ENCODE measurements at places on chromosomes 5 and 9.

GRCh38 chr5:66339896-66340295 is 195.8 kb downstream of the SREK1 start:
- no peak for DNase-seq

DNA sequence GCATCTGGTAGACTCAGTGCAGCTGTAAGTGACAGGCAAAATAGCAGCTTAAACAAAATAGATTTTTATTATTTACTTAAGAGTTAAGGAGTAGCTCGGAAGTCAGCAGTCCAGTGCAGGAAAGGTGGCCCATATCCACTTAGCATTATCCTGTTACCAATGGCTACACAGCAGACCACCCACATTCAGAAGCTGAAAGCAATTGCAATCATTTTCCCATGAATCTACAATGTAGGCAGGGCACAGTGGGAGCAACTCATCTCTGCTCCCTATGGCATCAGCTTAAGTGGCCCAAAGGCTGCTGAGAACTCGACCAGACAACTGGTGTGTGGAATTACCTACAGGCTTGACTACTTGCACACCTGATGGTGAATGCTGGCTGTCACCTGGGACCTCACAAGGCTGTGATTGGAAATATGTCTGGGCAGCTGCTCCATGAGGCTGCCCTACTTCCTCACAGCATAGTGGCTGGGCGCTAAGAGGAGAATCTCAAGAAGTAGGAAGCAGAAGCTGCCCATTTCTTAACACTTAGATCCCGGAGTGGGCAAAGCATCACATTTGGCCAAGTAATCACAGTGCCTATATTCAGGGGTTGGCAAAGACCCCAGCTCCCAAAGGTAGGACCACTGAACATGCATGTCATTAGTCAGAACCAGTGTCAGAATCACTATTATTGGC is 56.4 kb downstream of the SNX18 start:
- no peak for DNase-seq

GRCh38 chr9:69526699-69527098 is 145.5 kb downstream of the APBA1 start:
- no peak for DNase-seq

DNA sequence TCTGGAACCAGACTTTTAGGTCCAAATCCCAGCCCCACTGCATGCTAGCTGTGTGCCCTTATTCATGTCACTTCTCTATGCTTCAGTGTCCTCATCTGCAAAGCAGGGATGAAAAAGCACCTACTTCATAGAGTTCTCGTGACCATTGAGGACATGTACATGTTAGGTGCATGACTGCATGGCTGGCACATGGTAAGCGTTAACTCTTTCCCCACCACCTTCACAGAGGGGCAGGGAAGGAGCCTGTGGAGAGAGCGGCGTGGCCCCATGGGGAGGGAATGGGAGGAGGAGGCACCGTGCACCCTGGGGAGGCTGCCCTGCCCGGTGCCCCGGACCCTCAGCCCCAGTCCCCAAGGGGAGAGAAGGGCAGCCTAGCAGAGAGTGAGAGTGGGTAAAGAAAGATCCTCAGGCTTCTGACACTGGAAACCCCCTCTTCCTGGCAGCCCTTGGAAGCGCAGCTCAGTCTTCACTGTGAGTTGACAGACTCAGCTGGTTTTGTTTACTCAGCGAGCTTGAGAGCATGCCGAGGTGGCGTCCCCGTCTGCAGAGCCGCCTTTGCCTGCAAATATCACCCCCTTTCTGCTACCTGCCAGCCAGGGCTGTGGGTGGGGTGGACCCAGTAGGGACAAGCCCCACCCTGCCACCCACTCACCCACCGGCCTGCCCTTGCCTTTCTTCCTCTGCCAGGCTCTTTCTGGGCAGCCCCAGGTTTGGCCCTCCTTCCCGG is 10.6 kb upstream of the ANGPTL2 start:
- DNase-seq, result no peak

- DNase-seq, result no peak
Observed at GRCh38 chr5:72692231-72692637, 124.2 kb upstream of the TNPO1 start.

DNA sequence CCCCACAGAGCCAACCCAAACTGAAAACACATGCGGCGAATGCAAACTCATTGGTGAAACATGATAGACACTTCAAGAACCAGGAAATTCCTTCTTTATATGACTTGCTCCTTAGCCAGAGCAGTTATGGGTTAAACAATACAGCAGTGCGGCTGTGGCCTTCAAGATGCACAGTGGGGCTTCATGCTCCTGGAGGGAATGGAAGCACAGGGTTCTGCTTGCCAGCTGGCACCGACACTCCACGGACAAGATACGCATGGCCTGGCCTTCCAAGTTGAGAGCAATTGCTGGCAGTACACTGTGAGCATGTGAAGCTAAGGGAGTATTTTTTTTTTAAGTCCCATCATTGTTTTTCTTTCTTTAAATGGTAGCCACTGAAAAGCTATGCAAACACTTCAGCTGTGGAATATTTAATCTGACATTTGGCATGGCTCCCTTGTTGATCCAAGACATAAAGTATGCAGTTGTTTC is 451.6 kb upstream of the CD180 start:
- DNase-seq, result no peak

DNA sequence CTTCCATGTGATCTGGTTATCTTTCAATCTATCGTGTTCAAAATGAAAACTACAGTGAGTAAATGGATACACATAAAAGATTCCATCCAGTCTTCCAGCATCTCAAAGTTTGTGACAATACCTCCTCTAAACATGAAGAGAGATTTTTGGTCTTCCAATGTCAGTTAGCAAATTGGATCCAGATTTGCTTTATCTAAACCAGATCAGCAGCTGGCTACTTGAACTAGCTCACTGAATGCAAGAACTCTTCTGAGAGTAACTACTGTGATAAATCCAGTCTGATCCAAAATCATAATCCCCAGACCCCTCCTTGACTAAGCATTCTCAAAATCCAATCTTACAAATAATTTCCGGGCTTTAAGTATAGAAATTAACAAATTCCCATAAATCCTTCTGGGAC is 2177.9 kb upstream of the C9orf72 start:
- DNase-seq, result no peak

GRCh38 chr5:73312872-73313510 is 135.6 kb downstream of the FOXD1 start:
- no peak for DNase-seq

GRCh38 chr5:145619806-145620310 is 215.3 kb downstream of the PRELID2 start:
- DNase-seq, result no peak

DNA sequence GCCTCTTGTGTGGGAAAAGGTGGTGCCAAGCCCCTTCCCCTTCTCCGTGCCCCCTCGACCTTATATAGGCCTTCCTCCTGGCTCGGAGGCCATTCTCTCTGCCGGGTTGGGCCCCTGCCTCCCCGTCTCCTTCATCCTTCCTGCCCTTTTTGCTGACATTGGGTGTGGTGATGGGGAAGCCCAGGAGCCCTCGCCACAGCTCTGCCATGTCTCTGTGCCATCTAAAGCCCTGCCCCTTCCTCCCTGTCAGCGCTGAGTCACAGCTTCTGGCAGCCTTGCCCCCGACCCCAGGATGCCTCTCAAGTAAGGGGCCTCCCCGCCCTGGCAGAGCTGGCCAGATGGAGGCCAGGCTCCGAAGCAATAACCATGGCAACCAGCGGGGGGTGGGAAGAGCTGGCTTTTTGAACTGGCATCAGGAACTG is 30.4 kb downstream of the JADE2 start:
- peak; percentile 63 for DNase-seq

DNA sequence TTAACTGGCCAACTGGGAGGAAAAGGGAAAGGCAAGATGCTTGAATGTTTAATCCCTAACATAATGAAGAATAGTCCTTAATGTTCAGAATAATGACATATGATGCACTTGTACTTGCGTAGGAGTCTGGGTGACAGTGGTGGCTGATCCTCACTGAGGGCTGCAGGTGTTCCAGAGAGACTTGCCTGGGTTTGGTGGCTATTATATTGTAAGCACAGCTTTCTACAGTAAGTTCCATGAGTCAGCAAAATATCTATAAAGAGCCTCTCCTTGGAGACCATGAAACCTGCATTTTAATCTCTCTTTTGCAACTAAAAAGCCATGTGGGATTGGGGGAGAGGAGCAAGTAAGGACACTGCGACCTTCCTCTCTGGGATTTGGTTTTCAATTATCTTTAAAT is 1.9 kb upstream of the NPR2 start:
- no peak for DNase-seq

- DNase-seq, result no peak
Observed at GRCh38 chr5:117425163-117425562, 850.5 kb upstream of the SEMA6A start.

DNA sequence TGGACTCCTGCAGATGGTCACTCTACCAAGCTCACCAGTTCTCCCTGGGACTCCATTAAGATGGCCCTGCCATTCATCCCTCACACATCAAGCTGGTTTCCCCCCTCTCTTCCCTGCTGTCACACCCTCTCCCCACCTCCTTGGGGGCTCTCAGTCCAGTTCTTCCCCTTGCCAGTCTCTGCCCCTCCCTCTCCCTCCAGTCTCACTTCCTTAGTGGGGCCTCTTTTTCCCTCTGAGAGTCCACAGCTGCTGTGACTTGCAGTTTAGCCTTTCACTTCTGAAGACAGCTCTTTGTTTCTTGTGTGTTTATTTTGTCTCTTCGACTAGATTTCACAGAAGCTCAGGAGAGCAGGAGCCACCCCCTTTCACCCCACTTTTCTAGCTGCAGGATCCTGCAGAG is 10.5 kb downstream of the DOCK2 start:
- no peak for DNase-seq

DNA sequence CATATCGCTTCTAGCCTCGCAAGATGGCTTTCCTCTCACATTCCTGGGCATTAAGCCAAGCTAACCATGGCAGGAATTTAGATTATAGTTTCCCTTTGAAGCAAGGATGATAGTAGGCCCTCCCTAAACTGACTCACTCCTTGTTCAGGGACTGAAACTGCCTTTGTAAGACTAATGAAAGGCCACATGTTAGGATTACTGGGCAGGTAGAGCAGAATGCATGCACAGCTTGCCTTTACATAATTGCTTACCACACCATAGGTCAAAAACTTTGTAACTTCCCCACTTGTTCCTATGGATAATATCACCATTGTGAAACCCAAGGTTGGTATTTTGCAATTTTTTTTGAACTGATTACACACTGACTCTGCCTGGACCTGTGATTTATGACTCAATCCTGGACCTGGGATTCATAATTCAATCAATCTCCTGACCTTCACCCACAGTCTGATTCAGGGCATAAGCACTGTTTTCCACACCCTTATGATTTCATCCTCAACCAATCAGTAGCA is 41.0 kb upstream of the PRDM9 start:
- DNase-seq, result no peak

DNA sequence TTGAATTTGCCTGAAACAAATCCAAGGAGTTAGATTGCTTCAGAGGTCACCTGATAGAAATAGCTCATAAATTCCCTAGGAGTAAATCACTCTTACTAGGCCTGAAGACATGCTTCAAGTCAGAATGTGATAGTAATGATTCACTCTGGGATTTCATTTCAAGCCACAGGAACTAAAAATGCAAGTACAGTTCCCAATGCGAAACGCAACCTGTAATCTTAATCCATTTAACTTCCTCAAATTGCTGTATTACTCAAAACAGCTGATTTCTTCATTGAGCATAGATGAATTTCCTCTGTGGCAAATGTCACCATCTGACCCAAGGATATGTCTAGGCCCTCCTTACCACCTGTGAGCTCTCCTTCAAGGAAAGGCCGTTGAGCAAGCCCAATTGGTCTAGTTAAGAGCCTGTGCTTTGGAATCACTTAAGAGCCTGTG is 32.1 kb upstream of the IL6ST start:
- no peak for DNase-seq

GRCh38 chr9:21160178-21160577 is 6.3 kb downstream of the IFNA21 start:
- DNase-seq, result no peak

- DNase-seq, result no peak
Observed at GRCh38 chr5:125476901-125477585, 730.6 kb upstream of the ZNF608 start.

- peak; percentile 17 for DNase-seq
Observed at GRCh38 chr9:88991066-88992034, at the start of gene S1PR3. Gene S1PR3, plus strand, starts transcription at chr9:88991468. Its CDS starts 9,733 bp downstream, at chr9:89001201.

DNA sequence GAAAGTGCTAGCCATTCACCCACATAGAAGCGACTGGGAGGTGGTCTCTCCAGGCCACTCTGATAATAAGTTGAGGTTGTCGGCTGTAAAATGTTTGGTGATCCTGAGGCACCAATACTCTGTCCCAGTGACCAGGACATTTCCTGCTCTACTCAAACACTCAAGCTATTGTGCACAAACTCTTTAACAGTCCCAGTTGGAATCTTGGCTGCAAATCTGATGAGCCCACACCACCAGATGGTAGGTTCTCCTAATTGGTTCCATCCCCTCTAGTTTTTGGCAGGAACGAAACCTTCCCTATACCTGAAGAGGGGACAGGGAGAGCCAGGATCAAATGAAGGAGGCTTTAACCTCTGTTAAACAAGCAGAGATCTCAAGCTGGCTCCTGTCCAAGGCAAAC is 14.3 kb downstream of the GRIA1 start:
- no peak for DNase-seq

DNA sequence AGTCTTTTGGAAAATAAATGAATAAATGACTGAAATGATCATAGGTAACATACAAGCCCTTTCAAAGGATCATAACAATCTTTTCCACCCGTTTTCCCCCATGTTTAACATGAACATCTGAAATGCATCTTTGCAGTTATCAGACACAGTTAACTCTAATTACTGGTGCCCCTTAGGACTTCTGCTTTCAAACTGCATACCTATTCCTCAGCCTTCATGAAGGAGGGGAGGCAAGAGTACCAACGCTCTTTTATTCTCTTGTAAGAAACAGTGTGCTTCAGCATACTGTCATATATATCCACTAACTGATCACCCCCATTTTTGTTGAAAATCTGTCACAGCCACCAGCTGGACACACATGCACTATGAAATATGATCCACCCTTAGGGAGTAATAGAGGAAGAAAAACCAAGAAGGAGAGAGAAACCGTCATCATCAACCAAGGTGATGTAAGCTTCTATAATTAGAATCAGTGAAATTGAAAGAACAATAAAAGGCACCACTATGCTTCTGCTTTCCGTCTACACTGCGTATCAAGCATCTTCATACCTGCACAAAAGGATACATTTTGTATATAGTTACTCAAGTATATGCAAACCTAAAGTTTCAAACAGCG is 98.7 kb downstream of the RAPGEF6 start:
- DNase-seq, result no peak

DNA sequence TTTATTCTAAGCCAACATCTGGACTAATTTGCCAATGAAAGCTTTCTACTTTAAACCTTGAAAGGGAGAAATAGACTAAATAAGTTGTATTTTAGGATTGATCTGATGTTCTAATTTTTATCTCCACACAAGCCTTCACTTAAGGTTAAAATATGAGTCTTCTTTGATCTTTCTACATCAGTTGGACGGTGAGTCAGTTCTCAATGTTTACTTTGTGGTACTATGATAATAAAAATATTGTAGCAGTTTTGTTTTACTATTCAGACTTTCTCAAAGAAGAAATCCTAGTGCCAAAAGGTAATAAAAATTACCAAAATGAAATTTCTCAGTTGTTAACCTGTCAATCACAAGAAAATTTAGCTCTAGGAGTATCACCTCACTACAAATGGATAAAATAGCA is 203.5 kb upstream of the RGMB start:
- DNase-seq, result no peak
